ENCODE measurements at places on chromosomes 3 and 15.
A peak's percentile ranks its signal among the peaks of the same experiment; 100 is the strongest.

- no peak for DNase-seq
Measured at GRCh38 chr3:73007992-73008712, 11.5 kb downstream of the PPP4R2 start.

DNA sequence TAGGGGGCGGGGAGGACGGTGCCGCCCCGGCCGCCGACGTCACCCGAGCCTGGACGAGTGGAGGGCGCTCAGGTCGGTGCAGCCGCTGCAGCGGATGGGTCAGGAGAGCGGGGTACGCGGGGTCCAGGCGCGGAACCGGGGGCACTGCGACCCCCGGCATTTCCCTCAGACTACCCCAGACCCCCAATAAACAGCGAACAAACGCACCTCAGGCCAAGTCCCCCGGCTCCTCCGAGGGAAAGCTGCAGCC is 78.9 kb downstream of the IQSEC1 start:
- DNase-seq: no peak

GRCh38 chr3:151817473-151817872 is 3.6 kb downstream of the AADAC start:
- no peak for DNase-seq

GRCh38 chr3:185822221-185823000 is 2.4 kb downstream of the IGF2BP2 start:
- no peak for DNase-seq

- DNase-seq: no peak
Measured at GRCh38 chr3:154015307-154015706, 105.9 kb upstream of the ARHGEF26 start.

- DNase-seq: no peak
Measured at GRCh38 chr3:113552851-113553250, 20.5 kb downstream of the SIDT1 start.

DNA sequence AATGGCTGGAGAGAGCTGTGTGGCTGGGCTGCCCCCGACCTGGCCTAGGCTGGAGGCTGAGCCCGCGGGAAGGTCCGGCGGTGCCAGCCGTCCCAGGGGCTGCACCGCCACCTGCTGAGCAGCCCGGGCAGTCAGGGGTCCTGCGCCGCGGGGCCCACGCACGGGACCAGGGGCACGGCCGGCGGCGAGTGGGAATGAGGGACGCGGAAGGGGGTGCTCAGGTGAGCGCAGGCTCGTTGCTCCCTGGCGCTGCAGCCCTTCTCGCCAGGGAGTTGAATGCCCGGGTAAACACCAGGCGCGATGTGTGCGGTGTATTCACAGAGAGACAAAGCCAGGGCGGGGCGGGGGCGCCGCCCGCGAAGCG is 666 bp upstream of the SEMA3F start:
- DNase-seq: no peak

- DNase-seq: no peak
Measured at GRCh38 chr3:124699686-124700396, 30.4 kb upstream of the UMPS start.

DNA sequence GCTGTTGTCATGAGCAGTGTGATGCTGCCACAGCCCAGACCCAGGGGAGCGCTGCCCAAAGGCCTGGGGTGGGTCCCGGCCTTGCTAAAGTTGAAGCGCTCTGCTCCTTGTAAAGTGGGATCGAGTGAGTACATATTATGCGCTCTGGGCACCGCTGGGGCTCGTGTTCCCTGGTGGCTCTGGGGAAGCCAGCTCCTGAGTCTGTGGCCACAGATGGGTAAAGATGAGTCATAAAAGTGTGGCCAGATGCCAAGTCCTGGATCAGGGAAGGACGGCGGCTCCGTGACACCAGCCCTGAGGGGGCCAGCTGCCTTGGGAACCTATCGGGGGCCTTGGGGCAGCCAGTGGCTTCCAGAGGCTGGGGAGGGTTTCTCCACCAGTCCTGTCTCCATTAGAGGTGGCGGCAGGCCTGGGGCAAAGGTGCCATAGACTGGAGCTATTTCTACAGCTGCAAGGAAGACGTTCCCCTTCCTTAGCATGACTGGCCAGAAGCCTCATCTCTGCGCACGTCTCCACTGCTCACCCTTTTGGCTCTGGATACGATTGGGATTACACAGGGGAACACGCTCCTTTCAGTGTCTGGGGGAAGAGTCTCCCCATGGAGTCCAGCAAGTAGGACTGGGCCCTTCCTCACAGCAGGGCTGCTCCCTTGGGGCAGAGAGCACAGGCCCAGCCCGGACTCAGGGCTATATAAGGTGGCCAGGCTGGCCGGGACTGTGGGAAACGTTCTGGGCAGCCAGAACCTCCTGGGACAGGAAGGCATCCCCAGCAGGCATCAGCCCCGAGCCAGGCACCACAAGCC is 1.2 kb upstream of the ITIH4 start:
- DNase-seq: no peak

GRCh38 chr3:151133917-151134450 is 48.5 kb downstream of the MED12L start:
- no peak for DNase-seq

GRCh38 chr3:107846279-107846852 is 244.5 kb downstream of the CD47 start:
- peak; percentile 23 for DNase-seq

GRCh38 chr15:92315144-92315543 is 78.5 kb upstream of the ST8SIA2 start:
- DNase-seq: no peak

GRCh38 chr15:38796589-38796988 is 232.0 kb upstream of the RASGRP1 start:
- no peak for DNase-seq

DNA sequence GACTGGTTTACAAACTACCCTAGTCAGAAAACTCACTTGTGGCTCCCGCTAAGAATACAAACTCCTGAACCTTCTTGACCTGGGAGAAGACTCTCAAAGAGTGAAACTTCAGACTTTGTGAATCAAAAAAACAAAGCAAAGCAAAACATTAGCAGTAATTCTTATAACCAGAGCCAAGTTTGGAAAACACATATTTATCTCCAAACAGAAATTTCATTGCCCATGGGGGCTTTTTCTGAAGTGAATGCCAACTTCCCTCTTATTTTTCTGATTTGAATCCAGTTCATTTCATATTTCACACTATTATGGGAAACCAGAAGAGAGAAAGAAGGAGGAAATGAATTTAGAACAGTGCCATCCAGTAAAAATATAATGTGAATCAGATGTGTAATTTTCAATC is 55.7 kb upstream of the ZNF385D start:
- DNase-seq: no peak

- DNase-seq: no peak
Measured at GRCh38 chr15:62962101-62962995, 80.2 kb upstream of the TPM1 start.

DNA sequence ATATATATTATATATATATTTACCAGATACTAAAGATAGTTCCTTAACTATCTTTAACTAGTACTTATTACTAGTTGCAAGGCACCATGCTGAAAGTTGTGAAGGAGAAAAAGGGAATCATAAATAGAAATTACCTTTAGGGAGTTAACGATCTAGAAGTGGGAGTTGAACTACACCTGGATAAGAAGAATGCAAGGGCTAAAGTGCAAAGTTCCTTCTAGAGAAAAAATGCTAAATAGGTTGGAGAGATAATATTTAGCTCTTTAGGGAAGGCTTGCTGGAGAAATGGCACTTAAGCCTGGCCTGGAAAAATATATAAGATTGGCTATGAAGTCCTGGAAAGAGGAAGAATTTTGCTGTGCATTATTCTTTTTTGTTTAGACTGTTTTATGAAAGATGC is 130.6 kb upstream of the IGSF10 start:
- no peak for DNase-seq

DNA sequence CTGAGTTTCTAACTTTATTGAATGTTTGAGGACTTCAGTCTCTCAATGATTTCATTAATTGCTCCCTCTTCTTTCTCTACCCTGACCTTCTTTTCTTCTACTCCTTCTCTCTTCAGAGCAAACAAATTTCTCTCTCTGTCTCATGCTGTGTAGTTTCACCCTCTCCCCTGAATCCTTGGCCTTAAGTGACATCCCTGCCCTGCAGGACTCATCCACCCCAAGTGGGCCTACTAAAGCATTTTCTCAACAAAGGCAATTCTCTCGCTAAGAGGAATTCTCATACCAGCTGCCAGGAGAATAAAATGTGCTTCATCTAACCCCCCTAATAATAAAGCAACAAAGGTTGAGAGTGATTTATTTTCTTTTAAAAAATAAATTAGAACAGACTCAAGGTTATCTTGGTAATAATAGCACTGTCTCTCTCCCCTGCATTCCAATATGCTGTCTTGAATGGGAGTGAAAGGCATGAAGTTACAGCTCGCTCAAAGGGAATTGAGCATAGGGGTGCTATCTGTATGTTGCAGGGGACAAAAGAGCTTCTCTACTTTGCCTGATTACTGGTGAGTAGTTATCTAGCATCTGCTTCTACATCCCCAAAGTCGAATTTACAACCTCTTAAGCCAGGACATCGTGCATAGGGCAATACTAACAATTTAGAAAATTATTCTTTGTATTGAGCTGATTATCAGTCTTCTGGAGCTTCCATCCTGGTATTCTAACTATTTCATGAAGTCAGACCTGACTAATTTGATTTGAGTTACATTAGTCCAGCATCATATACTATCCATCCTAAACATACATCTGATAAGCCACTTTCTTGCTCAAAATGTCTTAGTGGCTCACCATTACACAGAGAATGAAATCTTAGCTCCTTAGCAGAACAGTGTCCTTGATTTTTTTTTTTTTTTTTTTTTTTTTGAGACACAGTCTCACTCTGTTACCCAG is 76.9 kb upstream of the DNAJC19 start:
- no peak for DNase-seq

GRCh38 chr3:178551916-178552321 is 15.7 kb downstream of the KCNMB2 start:
- DNase-seq: no peak

- DNase-seq: no peak
Measured at GRCh38 chr15:97947465-97948260, 12.8 kb upstream of the ARRDC4 start.

GRCh38 chr3:100008081-100008698 is 106.1 kb downstream of the FILIP1L start:
- no peak for DNase-seq

GRCh38 chr3:126552688-126553283 is 5.9 kb downstream of the C3orf22 start:
- no peak for DNase-seq

DNA sequence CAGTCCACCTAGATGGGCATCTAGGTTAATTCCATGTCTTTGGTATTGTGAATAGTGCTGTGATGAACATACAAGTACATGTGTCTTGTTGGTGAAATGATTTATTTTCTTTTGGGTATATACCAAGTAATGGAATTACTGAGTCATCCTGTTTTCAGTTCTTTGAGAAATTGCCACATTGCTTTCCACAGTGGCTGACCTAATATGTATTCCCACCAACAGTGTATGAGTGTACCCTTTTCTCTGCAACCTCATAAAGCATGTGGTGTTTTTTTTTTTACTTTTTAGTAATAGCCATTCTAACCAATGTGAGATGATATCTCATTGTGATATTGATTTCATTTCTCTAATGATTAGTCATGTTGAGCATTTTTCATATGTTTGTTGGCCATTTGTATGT is 86.0 kb upstream of the NDN start:
- DNase-seq: no peak

GRCh38 chr3:179829401-179829800 is 176.6 kb downstream of the USP13 start:
- no peak for DNase-seq

GRCh38 chr3:66021731-66022131 is 17.0 kb downstream of the MAGI1 start:
- no peak for DNase-seq

- DNase-seq: no peak
Measured at GRCh38 chr15:48463366-48463880, 132.2 kb downstream of the DUT start.

DNA sequence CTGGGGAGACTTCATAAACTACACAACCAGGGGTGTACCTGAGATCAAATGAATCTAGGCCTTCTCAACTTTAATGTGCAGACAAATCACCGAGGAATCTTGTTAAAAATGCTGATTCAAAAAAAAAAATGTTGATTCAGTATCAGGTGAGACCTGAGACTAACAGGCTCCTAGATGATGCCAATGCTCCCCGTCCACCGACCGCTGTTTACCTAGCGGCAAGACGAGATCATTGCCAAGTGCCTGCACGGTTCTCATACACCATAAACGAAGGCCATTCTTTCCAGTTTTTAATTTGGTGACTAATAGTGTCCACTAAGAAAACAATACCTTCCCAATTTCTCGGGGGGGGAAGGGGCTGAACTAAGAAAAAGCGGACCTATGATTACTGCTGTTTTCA is 2.5 kb upstream of the FSIP1 start:
- DNase-seq: no peak

GRCh38 chr3:40309925-40310695 is 603 bp downstream of the EIF1B start:
- no peak for DNase-seq

DNA sequence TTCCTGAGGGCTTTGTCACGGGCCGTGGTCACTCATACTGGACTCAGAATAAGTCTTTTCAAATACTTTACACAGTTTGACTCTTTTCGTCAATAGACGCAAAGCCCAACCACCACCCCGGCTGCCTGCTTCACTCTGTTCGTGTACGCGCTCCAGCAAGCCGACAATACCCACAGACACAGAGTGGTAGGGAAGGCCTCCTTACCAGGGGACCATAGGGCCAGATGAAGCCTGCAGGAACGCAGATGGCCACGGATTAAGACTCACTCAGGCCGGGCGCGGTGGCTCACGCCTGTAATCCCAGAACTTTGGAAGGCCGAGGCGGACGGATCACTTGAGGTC is 29.7 kb downstream of the EFCAB12 start:
- DNase-seq: peak; percentile 10

GRCh38 chr3:182058488-182058887 is 346.8 kb downstream of the SOX2 start:
- no peak for DNase-seq

DNA sequence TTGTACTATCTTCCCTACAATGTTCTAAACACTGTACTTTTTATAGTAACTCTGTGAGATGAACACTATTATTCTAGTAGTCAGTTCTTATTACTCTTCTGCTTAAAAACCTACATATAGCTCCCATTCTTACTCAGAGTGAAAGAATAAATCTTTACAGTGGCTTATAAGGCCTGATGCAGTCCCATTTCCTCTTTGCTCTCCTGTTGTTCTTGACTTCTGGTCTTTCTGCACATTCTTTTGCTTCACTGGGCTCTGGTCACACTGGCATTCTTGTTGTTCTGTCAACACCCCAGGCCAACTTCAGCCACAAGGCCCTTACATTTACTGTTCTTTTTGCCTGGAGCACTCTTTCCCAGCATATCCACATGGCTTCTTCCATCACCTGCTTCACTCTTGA is 58.2 kb upstream of the TP63 start:
- DNase-seq: no peak

- DNase-seq: no peak
Measured at GRCh38 chr15:79176151-79176550, 85.6 kb upstream of the RASGRF1 start.

DNA sequence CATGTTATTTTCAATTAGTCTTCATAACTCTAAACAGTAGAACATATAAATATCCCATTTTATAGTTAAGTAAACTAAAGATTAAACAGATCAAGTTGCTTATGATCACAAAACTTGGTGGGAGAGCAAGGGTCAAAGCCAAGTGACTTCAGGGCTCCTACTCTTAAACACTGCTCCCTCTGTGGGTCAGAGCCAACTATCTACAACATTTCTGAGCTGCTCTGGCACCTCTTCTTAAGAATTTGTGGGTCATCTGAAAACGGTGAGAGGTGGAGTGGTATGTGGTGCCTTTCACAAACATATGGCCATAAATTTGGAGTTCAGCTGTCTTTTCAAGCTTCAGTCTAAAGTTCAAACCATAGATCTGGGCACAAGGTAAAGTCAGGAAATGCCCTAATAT is 10.9 kb downstream of the ATG3 start:
- DNase-seq: no peak

GRCh38 chr3:10344147-10344943 is 23.4 kb upstream of the SEC13 start:
- peak; percentile 42 for DNase-seq

GRCh38 chr15:57866149-57866736 is 159.7 kb downstream of the POLR2M start:
- DNase-seq: peak; percentile 55

Measured in stimulated activated CD4-positive, alpha-beta T cell treated with anti-CD3 and anti-CD28 coated beads, Interleukin-1b, Interleukin-23, amount 100 ng/mL, for 48 hours (primary cell).